ENCODE measurements at places on chromosomes 2 and 18.

DNA sequence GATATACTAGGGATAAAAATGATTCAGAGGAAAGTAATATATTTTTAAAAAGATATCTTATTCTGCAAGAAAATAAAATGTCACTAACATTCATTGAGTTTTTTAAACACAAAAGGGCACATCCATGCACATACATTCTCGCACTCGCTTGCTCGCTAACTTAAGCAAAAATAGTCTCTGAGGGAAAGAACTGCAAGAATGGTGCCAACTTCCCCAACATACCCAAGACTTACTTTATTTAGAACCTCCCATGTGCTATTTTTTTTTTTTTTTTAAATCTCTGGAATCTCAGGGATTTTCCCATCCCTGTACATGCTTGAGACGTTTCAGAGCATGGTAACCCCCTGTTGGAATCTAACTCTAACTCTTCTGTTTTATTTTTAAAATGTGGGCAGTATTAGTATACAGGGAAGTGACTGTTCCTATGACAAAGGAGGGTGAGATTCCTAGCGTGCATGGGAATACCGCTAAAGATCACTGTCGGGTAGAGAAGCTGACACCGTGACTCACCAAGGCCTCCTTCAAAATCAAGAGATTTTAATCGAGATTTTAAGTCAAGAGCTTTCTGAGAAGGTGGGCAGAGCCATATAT, 187.9 kb upstream of the ZEB2 start:
- no peak overlapping the region for H3K4me3 ChIP-seq
- no peaks in the 10 kb centered on the region for H3K36me3 ChIP-seq
- no peaks in the 10 kb centered on the region for H3K27me3 ChIP-seq
- no peak for DNase-seq

DNA sequence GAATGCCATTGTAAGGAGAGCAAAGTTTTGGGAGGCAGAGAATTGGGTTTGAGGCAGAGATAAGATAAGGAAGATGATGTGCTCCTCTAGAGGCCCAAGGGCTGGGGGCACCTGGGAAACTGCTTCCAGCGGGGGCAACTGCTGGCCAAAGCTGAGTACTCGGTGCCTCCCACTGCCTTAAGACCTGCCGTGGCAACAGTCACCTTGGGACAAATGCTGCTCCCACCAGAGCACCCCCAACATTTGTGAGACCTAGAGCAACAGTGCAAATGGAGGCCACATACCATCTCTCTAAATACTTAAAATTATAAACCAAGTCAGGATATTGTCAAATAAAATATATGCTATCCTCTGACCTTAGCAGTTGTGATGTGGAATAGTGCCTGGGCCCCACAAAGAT, 127.1 kb downstream of the CAPN13 start:
- no peak overlapping the region for H3K27ac ChIP-seq
- H3K27me3 ChIP-seq = no peaks in the 10 kb centered on the region
- no peaks in the 10 kb centered on the region for H3K4me1 ChIP-seq
- no peak overlapping the region for H3K4me3 ChIP-seq

DNA sequence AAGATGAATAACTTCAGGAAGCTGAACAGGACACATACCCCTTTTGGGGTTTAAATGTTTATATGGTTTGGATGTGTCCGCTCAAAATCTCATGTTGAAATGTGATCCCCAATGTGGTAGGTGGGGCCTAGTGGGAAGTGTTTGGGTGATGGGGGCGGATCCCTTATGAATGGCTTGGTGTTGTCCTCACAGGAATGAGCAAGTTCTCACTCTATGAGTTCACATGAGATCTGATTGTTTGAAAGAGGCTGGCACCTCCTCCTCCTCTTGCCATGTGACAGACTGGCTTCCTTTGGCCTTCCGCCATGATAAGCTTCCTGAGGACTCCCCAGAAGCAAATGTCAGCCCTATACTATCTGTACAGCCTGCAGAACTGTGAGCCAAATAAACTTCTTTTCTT, 88.6 kb upstream of the ZNF532 start:
- H3K4me3 ChIP-seq = no peak overlapping the region
- H3K27ac ChIP-seq = no peak overlapping the region
- peaks cover 3% of the 10 kb centered on the region for H3K27me3 ChIP-seq
- H3K4me1 ChIP-seq = no peaks in the 10 kb centered on the region
- H3K36me3 ChIP-seq = no peaks in the 10 kb centered on the region
- no peak for DNase-seq

DNA sequence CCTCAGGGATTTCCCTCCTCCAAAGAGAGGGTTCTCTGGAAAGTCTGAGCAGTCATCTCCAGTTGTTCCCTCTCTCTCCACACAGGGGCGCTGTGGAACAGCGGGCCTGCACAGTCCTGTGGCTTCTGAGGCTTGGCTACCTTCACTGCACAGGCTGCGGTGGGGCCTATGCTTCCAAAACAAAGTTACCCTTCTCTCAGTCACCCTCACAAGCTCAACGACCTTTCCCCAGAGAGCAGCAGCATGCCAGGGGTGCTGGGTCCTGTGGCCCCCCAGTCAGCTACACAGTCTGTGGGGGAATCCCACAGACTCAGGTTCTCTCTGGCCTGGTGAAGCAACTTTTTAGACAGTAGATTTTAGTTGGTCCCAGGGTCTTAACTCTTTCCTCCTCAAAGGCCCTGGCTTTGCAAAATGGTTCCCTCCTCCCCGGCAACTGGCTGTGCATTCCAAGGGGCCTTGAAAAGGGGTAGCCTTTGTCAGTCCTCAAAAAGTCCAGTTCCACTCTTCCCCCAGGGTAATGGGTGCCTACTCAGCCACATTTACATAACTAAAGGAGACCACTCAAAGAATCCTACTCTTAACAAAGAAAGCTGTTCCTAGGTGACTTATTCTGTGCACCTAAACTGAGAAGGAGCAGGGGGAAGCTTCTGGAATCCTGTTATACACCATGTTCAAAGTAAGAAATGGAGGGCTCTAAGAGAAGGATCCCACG, 14.9 kb downstream of the B3GNT7 start:
- H3K36me3 ChIP-seq = no peaks in the 10 kb centered on the region
- no peaks in the 10 kb centered on the region for H3K4me1 ChIP-seq
- H3K27ac ChIP-seq = no peak overlapping the region
